Astrocyte (in vitro differentiated cells and primary cell): ENCODE measurements at places on chromosomes 2 and 18. TPM values are rescaled to one million over a fixed set of nuclear protein-coding genes. Genes with fewer than 3 reads are reported as not detected.

DNA sequence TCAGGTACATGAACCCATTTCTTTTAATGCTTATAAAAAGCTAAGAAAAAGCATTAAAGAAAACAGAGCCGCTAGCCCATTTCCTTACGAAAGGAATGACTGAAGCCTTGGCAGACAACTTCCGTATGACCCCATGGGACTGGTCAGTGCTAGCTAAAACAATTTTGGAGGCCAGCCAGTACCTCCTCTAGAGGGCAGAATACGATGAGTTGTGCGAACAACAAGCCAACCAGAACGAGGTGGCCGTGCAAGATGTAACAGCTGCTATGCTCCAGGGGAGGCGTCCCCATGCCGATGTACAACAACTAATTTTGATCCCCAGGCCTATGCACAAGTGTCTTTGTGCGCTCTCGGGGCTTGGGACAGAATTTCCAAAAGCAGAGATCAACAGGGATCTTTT, 16.7 kb downstream of the MAP3K2 start:
- H3K4me3 ChIP-seq: no peak overlapping the region
- H3K4me1 ChIP-seq: no peaks in the 10 kb centered on the region
- no peaks in the 10 kb centered on the region for H3K27me3 ChIP-seq
- H3K36me3 ChIP-seq: no peaks in the 10 kb centered on the region

DNA sequence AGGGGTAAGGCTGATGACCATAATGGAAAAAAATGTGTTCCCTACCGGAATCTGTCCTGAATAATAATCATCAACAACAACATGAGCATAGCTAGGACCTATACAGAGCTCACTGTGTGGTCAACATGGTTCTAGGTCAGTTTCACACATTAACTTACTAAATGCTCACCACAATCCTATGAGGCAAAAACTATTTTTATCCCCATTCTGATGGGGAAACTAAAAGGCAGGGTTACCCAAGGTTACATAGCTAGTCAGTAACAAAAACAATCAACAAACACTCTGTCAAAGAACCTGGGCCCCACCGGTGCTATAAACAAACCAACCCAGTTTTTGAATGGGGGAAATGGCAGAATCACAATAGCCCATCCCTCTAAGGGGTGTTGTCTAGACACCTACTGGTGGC, 40.1 kb downstream of the AOX1 start:
- DNase-seq: no peak
- H3K36me3 ChIP-seq: no peaks in the 10 kb centered on the region
- H3K27ac ChIP-seq: no peak overlapping the region

GRCh38 chr2:201263779-201264178, 3.4 kb downstream of the CASP8 start:
- no peak for DNase-seq
- H3K27me3 ChIP-seq: no peaks in the 10 kb centered on the region
- H3K27ac ChIP-seq: no peak overlapping the region
- no peak overlapping the region for H3K4me3 ChIP-seq
- peaks cover 3% of the 10 kb centered on the region for H3K36me3 ChIP-seq

- H3K27ac ChIP-seq: no peak overlapping the region
- no peaks in the 10 kb centered on the region for H3K4me1 ChIP-seq
- no peak overlapping the region for H3K4me3 ChIP-seq
- H3K27me3 ChIP-seq: peaks cover 4% of the 10 kb centered on the region
- no peaks in the 10 kb centered on the region for H3K36me3 ChIP-seq
Measured at GRCh38 chr18:57057890-57058289, 89.0 kb upstream of the BOD1L2 start.

Gene AMER3
- total RNA-seq: 0.07 TPM in 1 of 2 replicates, not detected in the other

Gene DSEL
- 15.9 and 16.5 TPM in 2 replicates for total RNA-seq

Gene UGT1A7
- not detected in 2 replicates for total RNA-seq

DNA sequence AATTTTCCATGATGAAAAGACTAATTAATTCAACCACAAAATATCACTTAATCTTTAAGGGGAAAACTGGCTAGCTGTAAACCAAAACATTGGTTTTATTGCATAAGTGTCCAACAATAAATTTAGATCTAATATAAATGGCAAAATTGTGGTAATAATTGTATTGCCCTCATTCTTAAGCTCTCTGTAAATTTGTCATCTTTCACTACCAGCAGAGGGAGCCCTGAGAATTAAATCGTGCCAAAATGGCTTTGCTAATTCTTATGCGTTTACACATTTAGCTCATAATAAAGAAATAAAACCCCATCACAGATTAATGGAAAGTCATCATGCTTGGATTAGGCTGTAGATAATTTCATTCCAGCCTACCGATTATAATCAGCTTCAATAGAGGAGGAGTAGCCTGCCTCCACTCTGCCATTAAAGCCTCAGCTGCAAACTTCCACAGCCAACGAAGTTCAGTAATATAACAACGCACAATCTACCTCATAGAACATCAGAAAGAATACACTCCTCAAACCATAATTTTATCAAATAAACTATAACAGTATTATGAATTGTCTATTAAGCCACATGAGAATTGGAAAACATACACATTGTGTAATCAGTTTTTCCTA, 70.0 kb upstream of the ATP5MC3 start:
- no peaks in the 10 kb centered on the region for H3K4me1 ChIP-seq
- no peaks in the 10 kb centered on the region for H3K36me3 ChIP-seq
- DNase-seq: peak; percentile 16
- H3K27me3 ChIP-seq: peaks cover 11% of the 10 kb centered on the region

DNA sequence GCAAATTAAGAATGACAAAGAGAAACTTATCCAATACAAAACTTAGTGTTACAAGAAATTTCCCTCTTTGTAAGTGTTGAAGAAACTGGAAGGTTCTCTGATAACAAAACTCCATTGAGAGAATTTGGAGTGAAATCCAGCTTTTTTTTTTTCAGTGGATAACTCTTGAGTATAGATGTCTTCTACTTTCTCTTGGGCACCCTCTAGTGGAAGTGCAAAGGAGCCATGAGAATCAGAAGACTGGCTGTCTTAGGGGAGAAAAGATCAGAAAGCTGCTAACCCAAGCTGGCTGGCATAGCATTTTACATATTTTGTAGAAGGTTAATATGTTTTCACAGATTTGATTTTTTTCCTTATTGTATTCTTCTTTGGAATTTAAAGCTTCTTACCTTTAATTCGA, 138.8 kb upstream of the SATB2 start:
- no peak for DNase-seq
- H3K27me3 ChIP-seq: no peaks in the 10 kb centered on the region
- H3K4me3 ChIP-seq: no peak overlapping the region
- no peak overlapping the region for H3K27ac ChIP-seq
- no peaks in the 10 kb centered on the region for H3K4me1 ChIP-seq
- no peaks in the 10 kb centered on the region for H3K36me3 ChIP-seq

Gene TBR1
- total RNA-seq: not detected in 2 replicates

Gene PER2
- total RNA-seq: 2.0 and 3.5 TPM in 2 replicates

- H3K4me1 ChIP-seq: peaks cover 8% of the 10 kb centered on the region
- H3K36me3 ChIP-seq: no peaks in the 10 kb centered on the region
- H3K27me3 ChIP-seq: no peaks in the 10 kb centered on the region
- H3K4me3 ChIP-seq: no peak overlapping the region
- H3K27ac ChIP-seq: no peak overlapping the region
Measured at GRCh38 chr2:1884933-1885580, 140.7 kb upstream of the PXDN start.

Gene SATB2
- total RNA-seq: 11.6 and 12.3 TPM in 2 replicates

GRCh38 chr18:73043211-73043610, 175.4 kb upstream of the NETO1 start:
- DNase-seq: no peak
- no peaks in the 10 kb centered on the region for H3K36me3 ChIP-seq
- H3K27me3 ChIP-seq: no peaks in the 10 kb centered on the region
- H3K27ac ChIP-seq: no peak overlapping the region

Gene DNER
- total RNA-seq: 0.82 and 1.0 TPM in 2 replicates

Gene HNRNPA3
- 147 and 184 TPM in 2 replicates for total RNA-seq

Gene YES1
- 63.0 and 68.2 TPM in 2 replicates for total RNA-seq

GRCh38 chr18:44943311-44943881, 262.7 kb downstream of the SETBP1 start:
- H3K27me3 ChIP-seq: no peaks in the 10 kb centered on the region
- DNase-seq: peak; percentile 93
- H3K4me3 ChIP-seq: peak overlapping the region; percentile 17

DNA sequence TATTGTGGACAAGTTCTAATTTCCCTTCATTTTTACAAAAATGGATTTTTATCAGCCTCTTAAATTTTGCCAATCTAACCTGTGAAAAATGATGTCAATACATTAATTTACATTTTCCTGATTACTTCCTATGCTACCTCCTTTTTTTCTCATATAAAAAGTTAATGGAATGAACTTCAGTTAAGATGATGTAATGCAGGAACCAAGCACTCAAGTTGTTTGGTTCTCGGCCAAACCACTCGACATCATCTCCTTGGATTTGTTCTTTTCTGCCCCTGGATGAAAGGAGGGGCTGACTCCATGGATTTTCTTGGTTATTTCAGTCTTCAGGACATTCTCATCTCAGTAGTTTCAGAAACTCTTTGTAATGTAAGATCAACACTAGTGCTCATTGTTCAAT, 253.1 kb upstream of the NXPH2 start:
- H3K36me3 ChIP-seq: no peaks in the 10 kb centered on the region
- no peaks in the 10 kb centered on the region for H3K27me3 ChIP-seq
- DNase-seq: peak; percentile 52
- H3K4me1 ChIP-seq: no peaks in the 10 kb centered on the region
- H3K4me3 ChIP-seq: no peak overlapping the region

DNA sequence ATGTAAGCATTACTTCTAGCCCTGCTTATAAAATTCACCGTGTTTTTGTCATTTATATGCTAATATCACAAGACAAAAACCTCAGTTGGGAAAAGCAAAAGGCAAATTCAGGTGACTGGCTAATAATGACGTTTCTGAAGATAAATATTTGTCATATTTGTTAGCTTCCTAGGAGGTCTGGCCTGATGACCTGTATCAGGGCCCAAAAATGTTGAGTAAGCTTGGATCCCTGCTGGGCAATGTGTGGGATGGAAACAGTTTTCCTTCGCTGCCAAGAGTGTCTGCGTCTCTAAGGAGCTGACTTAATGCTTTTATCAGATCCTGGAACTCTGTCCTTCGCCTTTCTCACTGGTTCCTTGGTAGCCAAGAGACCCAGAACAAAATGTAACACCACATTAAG, 230.1 kb upstream of the PXDN start:
- H3K36me3 ChIP-seq: no peaks in the 10 kb centered on the region
- peak; percentile 95 for DNase-seq
- H3K4me3 ChIP-seq: no peak overlapping the region
- H3K4me1 ChIP-seq: peaks cover 31% of the 10 kb centered on the region

DNA sequence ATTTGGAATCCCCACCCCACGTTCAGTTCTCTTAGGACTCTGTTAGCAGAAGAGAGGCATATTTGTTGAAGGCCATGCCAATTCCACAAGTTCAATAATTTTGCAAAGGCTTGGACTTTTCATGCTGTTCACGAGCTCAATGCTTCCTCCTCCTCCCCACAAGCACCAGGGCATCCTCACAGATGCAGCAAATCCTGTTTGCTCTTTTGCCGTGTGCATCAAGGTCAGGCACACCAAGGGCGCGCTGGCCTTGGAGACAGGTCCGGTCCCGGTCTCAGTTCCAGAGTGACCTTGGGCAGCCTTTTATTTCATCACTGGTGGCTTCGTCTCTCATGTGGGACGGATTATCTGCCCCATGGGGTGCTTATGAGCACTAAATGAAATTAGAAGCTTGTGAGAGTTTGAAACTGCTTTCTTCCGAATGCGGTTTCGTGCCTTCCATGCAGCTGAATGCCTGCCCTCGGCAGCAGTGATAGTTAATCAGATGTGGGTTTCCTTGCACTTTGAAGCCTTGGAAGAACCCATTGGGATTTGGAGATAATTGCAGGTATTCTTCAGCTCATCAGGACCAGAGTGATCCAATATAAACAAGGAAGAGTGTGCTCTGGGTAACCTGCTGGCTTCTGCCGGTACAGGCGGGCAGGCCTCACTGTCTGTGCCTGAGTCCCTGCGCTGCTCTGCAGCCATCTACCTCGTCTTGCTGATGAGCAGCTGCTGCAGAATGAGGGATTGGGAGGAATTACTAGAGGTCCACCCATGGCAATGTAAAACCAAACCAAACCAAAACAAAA, 140.8 kb downstream of the SH3BP4 start:
- H3K27ac ChIP-seq: no peak overlapping the region
- peaks cover 8% of the 10 kb centered on the region for H3K4me1 ChIP-seq
- H3K4me3 ChIP-seq: no peak overlapping the region
- DNase-seq: no peak
- no peaks in the 10 kb centered on the region for H3K27me3 ChIP-seq
- no peaks in the 10 kb centered on the region for H3K36me3 ChIP-seq

DNA sequence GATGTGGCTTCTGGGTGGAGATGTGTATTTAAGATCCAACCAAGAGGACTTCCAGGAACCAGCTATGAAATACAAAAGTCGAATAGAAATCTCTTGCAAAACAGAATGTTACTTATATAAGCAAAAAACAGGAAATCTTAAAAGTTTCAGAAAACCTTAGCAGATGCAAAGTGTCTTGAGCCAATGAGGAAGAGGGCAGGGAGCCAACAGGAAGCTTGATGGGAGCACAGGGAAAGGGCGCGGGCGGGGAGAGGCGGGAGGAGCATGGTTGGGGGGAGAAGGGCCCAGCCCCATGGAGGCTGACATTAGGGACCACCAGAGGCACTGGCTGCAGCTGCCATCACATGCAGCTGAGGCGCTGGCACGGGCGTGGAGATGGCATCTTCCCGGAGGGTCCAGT, 203.3 kb downstream of the SNTG2 start:
- H3K27ac ChIP-seq: no peak overlapping the region
- H3K36me3 ChIP-seq: no peaks in the 10 kb centered on the region
- no peaks in the 10 kb centered on the region for H3K27me3 ChIP-seq
- DNase-seq: no peak

GRCh38 chr18:79521416-79522205, 125.9 kb downstream of the NFATC1 start:
- peaks cover 3% of the 10 kb centered on the region for H3K4me1 ChIP-seq
- H3K36me3 ChIP-seq: no peaks in the 10 kb centered on the region
- no peak overlapping the region for H3K27ac ChIP-seq
- H3K4me3 ChIP-seq: no peak overlapping the region
- DNase-seq: no peak
- peaks cover 10% of the 10 kb centered on the region for H3K27me3 ChIP-seq

Gene CHRND
- not detected in 2 replicates for total RNA-seq

DNA sequence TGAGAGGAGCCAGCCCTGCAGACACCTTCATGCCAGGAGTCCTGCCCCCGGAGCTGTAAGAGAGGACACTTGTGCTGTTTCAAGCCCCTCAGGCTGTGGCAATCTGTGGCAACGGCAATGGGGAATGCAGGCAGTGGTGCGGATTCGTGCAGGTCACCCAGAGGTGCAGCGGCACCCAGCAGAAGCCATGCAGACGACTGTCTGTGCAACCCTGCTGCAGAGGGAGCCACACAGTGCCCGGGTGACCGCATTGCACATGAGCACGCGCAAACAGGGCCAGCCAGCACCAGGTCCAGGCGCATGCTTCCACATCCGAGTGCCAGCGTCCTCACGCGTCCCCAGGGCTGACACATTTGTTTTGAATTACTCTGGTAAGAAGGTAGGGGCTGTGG, 84.8 kb upstream of the GPC1 start:
- DNase-seq: no peak
- no peaks in the 10 kb centered on the region for H3K36me3 ChIP-seq
- peaks cover 7% of the 10 kb centered on the region for H3K27me3 ChIP-seq
- H3K27ac ChIP-seq: no peak overlapping the region

Gene DTNA
- total RNA-seq: 32.9 and 41.1 TPM in 2 replicates
